ENCODE measurements at places on chromosomes 2 and 18.
A peak's percentile ranks its signal among the peaks of the same experiment; 100 is the strongest.

DNA sequence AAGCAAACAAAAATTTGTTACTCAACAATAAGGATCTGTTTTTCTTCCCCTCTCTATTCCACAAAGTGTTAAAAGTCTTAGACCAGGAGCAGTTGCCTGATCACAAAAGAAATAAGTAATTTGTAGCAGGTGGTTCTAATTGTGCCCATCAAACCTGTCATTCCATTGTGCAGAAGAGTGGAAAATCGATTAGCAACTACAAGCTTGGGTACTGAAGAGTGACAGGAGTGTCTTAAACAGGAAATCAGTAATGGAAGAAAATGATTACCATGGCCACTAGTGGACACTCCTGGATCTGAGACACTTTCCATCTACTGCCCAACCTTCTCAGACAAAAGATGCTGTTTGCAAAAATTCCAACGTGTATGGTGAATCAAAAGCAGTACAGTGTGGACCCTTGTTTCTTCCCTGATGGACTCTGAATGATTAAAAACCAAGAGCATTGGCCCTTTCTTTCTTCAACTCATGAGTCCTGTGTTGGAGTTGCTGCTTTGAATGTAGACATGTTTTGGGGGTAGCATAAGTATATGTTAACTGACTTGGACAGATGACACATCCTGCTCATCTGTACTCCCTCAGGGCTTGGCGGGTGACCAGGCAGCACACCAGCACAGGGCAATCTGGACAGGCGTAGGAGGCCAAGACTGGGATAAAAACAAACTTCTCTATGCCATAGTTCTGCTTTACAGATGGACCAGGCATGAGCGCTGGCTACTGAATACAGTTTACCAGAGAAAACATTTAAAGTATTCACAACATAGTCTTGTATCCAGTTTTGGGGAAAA, 51.9 kb downstream of the PLA2R1 start:
- DNase-seq = no peak

DNA sequence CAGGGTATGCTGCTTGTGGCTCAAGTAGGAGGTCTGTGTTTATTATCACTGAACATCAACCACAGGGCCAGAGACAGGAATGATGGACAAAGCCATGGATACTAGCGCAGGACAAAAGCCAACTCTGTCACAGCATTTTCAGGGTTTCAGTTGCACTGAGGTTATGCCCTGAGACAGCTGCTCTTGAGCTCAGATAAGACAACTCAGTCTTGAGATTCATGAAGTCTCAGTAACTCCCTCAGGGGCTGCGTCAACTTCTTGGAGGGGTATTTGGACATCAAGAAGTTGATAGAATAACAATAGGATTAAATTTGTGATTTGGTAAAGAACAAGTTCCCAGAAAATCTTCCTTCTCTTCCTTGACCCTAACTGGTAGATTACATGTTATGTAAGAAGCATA, 287.0 kb upstream of the SLC14A2 start:
- no peak for DNase-seq

DNA sequence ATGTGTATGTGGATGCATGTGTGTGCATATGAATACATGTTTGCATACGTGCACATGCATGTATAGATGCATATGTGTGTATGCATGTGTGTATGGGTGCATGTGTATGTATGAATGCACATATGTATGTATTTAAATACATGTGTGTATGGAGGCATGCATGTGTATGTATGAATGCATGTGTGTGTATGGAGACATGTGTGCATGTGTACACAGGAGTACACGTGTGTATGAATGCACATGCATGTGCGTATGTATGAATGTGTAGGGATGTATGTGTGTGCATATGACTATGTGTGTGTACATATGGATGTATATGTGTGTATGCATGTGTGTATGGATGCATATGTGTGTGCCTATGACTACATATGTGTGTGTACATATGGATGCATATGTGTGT, 51.9 kb downstream of the DCDC2C start:
- DNase-seq = no peak

- DNase-seq = no peak
Observed at GRCh38 chr2:31240381-31241365, 6.7 kb downstream of the EHD3 start.

DNA sequence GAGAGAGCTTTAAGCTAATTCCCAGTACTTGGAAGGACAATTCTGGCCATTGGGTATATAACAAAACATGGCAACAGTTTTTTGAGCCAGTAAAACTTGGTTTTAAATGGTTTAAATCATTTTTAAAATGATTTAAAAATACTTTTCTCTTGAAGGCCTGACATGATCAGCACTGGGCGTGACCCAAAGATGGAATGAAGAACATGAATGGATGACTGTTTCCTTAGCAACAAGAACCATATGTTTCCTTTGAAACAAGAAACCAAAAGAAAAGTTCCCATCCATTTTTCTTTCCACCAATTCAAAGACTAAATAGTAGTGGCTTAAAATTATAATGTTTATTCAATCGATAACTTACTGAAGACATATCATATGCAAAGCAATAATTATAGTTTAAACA, 348.3 kb upstream of the FIGN start:
- no peak for DNase-seq

DNA sequence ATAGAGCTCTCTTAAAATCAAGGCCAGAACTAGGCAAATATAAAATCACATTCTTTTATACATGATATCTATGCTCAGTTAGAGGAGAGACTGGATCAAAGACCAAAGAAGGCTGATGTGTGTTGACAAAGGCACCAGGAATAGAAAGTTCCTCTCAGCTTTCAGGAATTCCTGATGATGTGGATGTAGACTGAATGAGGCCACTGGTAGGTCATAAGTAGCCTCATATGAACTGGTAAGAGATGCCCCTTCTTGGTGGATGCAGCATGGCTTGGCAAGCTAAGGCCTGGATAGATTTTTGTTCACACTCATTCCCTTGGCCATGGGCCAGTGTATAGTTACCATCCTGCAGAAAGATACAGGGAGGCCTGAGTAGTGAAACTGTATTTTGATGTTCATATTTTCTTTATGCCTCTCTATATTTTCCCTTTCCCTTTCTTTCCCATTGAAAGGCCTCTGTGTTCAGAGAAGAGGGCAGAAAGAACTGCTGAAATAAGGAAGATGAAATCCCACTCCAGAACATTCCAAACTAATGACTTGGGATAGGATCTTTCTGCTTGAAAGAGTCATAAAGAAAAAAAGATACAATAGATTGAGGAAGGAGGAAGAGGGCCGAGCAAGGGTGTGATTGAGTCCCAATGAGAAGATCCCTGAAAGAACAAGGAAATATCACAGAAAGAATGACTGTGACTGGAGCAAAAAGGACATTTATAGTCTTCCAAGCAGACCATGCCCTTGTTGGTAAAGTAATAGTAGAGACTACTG, 2182.7 kb upstream of the PIK3C3 start:
- DNase-seq = no peak

DNA sequence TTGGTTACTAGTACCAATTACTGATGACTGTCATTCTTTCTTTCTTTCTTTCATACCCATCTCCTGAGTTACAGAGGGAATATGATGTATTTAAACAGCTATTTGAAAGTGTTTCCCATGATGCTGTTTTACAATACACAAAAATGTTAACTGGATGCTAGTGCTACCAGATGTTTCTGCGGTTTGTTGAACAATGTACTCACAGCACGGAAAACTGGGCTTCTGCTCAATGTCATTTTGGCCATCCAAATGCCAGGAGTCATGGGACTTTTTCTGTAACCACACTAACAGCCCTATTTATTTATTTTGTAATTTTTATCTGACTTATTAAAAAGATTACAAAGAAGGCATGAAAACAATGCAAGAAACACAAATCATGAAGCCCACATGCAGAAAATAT, 313.8 kb downstream of the RIT2 start:
- DNase-seq = no peak

- DNase-seq = no peak
Observed at GRCh38 chr2:233117351-233117750, 57.2 kb downstream of the INPP5D start.

DNA sequence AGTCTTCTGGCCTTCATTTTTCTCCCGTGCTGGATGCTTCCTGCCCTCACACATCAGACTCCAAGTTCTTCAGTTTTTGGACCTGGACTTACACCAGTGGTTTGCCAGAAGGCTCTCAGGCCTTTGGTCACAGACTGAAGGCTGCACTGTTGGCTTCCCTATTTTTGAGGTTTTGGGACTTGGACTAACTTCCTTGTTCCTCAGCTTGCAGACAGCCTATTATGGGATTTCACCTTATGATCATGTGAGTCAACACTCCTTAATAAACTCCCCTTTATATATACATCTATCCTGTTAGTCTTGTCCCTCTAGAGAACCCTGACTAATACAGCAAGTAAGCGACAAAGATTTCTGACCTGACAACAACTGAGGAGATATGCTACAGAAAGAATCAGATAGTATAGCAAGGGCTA, 7.2 kb downstream of the CDC42EP3 start:
- no peak for DNase-seq

- DNase-seq = no peak
Observed at GRCh38 chr2:69177785-69178636, 165.0 kb downstream of the ANTXR1 start.

DNA sequence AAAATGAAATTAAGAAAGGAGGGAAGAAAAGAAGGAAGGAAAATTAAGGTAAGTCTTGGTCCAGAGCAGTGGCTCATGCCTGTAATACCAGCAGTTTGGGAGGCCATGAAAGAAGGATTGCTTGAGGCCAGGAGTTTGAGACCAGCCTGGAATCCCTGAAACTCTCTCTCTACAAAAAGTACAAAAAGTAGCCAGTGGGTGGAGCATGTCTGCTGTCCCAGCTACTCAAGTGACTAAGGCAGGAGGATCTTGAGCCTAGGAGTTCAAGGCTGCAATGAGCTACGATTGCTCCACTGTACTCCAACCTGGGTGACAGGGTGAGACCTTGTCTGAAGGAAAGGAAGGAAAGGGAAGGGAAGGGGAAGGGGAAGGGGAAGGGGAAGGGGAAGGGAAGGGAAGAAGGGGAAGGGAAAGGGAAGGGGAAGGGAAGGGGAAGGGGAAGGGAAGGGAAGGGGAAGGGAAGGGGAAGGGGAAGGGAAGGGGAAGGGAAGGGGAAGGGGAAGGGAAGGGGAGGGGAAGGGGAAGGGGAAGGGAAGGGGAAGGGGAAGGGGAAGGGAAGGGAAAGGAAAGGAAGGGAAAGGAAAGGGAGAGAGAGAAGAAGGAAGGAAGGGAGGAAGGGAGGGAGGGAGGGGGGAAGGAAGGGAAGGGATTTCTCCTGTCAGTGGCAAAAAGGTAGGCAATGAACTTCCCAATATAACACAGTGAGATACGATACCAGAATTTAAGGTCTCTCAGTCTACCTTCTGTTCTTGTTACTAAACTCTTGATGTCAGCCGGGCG, 412.8 kb downstream of the CMPK2 start:
- DNase-seq = no peak

DNA sequence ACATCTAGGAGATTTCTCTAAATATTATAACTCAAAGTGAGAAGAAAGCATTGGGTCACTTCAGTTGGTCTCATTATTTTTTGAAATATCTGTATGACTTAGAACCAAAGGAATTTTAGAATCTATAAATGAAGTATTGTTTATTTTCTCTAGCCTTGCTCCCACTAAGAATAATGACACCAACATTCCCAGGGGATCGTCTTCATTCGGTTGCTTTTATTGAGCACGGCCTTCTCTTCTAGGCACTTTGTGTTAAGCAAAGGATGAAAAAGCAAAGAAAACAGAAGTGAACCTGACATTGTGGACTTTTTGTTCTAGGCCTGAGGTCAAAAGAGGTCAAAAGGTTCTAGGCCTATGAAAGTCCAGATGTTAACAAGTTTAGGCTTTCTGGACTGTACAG, 231.9 kb downstream of the GALR1 start:
- DNase-seq = no peak

GRCh38 chr18:45019469-45019868, 338.8 kb downstream of the SETBP1 start:
- no peak for DNase-seq

- DNase-seq = no peak
Observed at GRCh38 chr18:41820784-41821183, 134.2 kb upstream of the PIK3C3 start.

- DNase-seq = no peak
Observed at GRCh38 chr18:73954268-73954667, 193.4 kb downstream of the FBXO15 start.

- no peak for DNase-seq
Observed at GRCh38 chr2:120204022-120204405, 19.2 kb downstream of the TMEM185B start.

- no peak for DNase-seq
Observed at GRCh38 chr2:21001988-21002813, 41.7 kb downstream of the APOB start.

GRCh38 chr18:67513280-67513679, 3.2 kb downstream of the DSEL start:
- peak; percentile 3 for DNase-seq

GRCh38 chr2:173647681-173648311, 293.1 kb downstream of the CDCA7 start:
- DNase-seq = no peak

DNA sequence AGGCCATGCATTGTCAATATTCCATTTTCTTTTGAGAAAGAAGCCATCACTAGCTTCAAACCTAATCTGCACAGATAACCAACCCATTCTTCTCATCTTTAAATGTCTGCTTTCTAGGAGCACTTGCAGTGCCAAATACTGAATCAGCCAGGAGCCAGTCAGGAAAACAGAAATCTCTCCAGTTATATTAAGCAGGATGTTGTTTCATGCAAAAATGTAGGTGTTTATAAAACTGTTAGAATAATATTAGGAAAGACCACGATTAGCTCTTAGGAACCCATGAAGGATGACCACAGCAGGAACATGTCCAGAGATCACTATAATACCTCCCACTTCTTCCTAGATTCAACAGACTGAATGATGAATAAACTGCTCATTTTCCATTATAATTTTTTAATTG, 86.0 kb downstream of the TTC32 start:
- DNase-seq = no peak

- no peak for DNase-seq
Observed at GRCh38 chr2:238358769-238359168, 38.5 kb downstream of the TRAF3IP1 start.

Data from CD4-positive, alpha-beta T cell treated with Interleukin-15 for 4 hours (primary cell).